ENCODE measurements at places on chromosomes 3 and 15.

- no peak for DNase-seq
Observed at GRCh38 chr3:10601151-10601856, 95.9 kb upstream of the ATP2B2 start.

- no peak for DNase-seq
Observed at GRCh38 chr15:59011262-59011952, 23.9 kb downstream of the RNF111 start.

DNA sequence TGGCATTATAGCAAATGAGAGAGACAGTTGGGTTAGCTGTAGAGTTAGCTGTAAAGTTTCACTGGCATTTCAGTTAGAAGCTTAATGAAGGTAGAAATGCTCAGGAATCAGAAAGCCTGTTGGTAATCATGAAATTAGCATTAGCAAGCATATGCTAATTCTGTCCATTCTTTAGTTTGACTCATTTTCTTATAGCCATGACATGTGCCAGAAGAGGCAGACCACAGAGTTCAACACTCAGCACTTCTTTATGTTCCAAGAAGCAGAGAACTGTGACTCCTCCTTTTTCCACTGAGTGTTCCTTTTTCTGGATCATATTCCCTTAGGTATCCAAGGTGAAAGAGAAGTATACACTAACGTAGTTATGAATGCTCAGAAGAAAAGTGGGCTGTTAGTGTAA lies 276.2 kb upstream of the SGO1 start:
- DNase-seq, result no peak

- no peak for DNase-seq
Observed at GRCh38 chr3:133443649-133444422, 44.0 kb downstream of the BFSP2 start.

GRCh38 chr3:107524841-107525643 lies 2.3 kb downstream of the BBX start:
- no peak for DNase-seq

DNA sequence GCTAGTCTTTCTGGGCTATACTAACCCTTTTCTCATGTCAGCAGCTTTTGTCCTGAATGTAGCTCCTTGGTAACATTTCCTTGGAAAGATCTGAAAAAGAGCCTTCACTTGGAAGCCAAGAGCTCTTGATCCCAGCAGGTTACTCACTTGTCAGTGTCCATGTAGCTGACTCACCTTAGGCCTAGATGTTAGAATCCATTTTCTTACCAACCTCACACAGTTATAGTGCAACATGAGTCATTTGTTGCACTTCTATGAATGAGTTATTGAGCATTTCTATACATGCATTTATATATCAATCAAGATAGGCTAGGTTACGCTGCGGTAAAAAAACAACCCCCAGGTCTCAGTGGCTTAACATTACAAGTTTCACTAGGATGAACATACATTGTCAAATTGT lies 106.8 kb upstream of the SLC7A14 start:
- DNase-seq, result no peak

DNA sequence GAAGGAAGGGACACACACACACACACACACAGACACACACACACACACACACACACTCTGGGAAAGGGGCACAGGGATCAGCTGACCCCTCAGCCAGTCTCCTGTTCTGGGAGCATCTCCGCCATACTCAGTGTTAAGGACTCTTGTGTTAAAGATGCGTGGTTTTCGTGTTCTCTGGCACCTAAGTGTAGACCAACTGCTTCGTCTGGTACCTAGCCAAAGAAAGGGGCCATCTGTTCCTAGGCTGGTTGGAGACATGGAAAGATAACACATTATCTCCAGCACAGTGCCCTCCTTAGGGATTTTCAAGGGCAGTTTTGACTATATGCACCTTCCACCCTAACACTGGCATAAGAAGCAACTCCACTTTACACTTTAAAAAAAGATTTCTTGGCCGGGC lies 65.1 kb downstream of the EPHB1 start:
- no peak for DNase-seq

GRCh38 chr3:183895296-183895695 lies 10.6 kb upstream of the PARL start:
- no peak for DNase-seq

- no peak for DNase-seq
Observed at GRCh38 chr3:184907681-184908649, 96.0 kb downstream of the VPS8 start.

GRCh38 chr3:184240384-184241140 lies 8.2 kb downstream of the ALG3 start:
- DNase-seq, result no peak

GRCh38 chr3:32285891-32286290 lies 47.4 kb downstream of the CMTM8 start:
- DNase-seq, result no peak

- no peak for DNase-seq
Observed at GRCh38 chr3:147514366-147515160, 105.4 kb downstream of the ZIC1 start.

GRCh38 chr3:109995377-109995776 lies 658.0 kb upstream of the DPPA4 start:
- DNase-seq, result no peak

DNA sequence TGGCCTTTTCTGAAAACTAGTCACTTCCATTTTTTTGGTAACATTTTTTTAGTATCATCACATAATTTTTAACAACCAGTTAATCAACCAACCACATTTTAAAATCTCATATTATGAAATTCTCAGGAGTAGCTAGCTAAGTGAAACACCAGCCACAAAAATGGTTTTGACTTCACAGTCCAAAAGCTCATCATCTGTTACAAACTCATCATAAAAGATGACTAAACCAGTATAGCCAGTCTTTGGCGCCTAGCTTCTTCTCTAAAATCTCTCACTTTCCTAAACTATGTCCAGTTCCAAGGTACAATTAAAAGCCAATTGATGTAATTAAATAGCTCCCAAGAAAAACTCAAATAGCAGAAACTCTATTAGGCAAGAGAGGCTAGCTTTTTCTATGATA lies 88.2 kb upstream of the ZNF385D start:
- DNase-seq, result no peak

- DNase-seq, result no peak
Observed at GRCh38 chr3:12192173-12192572, 33.5 kb upstream of the TIMP4 start.

- no peak for DNase-seq
Observed at GRCh38 chr15:67082007-67082536, 16.7 kb downstream of the SMAD3 start.

GRCh38 chr3:181881749-181882148 lies 170.0 kb downstream of the SOX2 start:
- DNase-seq, result no peak

DNA sequence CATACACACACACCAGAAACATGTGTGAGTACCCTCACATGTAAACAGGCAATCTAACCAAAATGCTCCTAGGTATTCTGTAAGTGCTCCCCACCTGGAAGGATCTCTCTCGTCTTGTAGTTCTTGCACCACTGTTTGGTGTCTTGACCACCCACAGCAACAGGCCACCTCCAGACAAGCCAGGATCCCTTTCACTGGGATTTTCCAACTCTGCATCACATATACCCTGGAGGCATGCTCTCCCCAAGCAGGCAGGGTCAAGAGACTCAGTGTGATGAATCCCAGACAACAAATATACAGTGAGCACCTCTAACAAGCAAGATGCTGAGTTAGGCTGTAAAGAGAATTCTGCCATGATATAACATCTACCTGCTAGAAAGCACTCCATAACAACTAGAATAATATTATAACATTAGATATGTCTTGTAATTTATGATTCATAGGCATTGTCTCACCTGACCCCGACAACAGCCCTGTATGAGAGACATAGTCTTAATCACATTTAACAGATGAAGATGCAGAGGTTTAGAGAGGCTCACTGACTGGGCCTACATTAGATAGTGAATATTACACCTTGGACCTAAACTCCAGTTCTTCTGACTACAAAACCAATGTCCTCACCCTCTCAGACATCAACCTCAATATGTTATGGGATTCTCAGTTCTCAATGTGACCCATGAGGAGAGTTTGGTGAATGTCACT lies 76.5 kb upstream of the BCL6 start:
- DNase-seq, result no peak

GRCh38 chr3:72754582-72754981 lies 93.7 kb downstream of the SHQ1 start:
- DNase-seq, result no peak

GRCh38 chr3:100732435-100732834 lies 23.1 kb downstream of the TFG start:
- no peak for DNase-seq

DNA sequence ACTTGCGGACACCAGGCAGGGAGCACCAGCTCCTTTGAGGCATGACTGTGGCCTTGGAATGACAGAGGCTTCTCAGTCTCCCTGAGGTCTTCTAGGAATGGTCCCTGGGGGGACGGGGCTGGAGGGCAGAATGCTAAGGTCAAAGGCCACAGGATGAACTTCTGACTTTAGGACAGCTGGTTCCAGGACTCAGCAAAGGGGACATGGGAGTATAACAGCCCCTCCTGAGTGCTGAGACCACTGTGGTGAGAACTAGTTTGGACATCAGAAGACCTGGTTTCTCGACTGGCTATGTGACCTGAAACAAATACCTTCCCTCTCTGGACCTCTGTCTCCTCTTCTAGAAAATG lies 17.8 kb downstream of the ITGA11 start:
- no peak for DNase-seq

Measured in iPS DF 6.9 (cell line).